ENCODE measurements at places on chromosomes 7 and 10.

- no peak for DNase-seq
Observed at GRCh38 chr10:95783741-95784140, 27.8 kb downstream of the ENTPD1 start.

DNA sequence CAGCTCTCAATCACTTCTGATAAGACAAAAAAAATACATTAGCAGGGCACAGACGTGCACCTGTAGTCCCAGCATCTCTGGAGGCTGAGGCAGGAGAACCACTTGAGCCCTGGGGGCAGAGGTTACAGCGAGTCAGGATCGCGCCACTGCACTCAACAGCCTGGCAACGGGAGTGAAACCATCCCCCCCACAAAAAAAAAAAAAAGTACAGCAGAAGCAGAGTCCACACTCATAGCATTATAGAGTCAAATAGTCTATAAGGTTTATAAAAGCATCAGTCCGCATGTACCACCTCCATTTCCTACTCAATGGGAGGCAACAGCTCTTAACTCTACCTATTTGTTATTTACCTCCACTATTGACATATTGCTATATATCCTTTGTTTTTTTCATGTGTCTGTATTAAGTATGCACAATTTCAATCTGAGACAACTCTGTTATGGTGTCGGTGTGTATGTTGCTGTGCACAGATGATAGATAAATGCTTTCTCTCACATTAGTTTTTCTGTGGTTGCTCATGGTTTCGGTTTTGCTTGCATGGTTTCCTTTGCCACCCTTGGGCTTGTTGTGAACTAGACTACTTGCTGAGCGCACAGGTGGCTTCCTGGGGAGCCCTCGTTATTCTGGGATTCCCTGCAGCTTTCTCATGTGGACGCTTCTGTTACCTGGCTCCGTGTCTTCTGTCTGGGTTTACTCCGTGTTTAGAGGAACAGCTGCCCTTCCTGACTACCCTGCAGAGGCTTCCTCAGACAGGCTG lies 40.4 kb downstream of the PROSER2 start:
- DNase-seq = no peak

- peak; percentile 11 for DNase-seq
Observed at GRCh38 chr10:132111871-132112341, 46.2 kb downstream of the JAKMIP3 start.

DNA sequence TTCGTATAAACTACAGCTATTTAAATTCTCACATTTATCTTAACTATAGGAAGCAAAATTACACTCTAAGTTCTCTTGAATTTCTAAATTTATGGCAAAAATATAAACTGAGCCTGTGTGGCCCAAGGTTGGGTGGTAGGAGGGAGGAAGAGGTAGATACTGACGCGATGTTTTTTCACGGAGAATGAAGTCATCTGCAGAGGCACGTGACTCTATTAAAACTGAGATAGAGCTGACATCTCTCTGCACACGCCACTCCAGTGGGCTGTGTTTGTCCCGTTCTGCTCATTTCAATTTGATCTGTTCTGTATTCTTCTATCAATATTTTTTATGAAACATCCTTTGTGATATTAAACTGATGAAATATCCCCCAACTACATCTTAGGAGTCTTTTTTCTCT lies 286.8 kb downstream of the DNAJB6 start:
- DNase-seq = no peak

DNA sequence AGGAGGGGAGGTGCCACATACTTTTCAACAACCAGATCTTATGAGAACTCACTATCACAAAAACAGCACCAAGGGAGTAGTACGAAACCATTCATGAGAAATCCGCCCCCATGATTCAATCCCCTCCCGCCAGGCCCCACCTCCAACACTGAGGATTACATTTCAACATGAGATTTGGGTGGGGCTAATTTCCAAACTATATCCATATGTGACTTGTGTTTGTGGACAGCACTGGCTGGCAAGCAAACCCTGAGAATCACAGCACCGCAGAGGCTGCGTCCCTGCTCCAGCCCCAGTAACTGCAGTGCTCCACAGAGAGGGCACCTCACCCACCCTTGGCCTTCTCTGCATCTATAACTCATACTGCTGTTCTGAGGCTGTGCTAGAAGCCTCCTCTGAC lies 211.2 kb upstream of the PODXL start:
- DNase-seq = no peak

GRCh38 chr7:109235316-109235715 lies 665.6 kb downstream of the DNAJB9 start:
- no peak for DNase-seq

GRCh38 chr10:90430186-90430585 lies 427.7 kb downstream of the HTR7 start:
- DNase-seq = no peak

DNA sequence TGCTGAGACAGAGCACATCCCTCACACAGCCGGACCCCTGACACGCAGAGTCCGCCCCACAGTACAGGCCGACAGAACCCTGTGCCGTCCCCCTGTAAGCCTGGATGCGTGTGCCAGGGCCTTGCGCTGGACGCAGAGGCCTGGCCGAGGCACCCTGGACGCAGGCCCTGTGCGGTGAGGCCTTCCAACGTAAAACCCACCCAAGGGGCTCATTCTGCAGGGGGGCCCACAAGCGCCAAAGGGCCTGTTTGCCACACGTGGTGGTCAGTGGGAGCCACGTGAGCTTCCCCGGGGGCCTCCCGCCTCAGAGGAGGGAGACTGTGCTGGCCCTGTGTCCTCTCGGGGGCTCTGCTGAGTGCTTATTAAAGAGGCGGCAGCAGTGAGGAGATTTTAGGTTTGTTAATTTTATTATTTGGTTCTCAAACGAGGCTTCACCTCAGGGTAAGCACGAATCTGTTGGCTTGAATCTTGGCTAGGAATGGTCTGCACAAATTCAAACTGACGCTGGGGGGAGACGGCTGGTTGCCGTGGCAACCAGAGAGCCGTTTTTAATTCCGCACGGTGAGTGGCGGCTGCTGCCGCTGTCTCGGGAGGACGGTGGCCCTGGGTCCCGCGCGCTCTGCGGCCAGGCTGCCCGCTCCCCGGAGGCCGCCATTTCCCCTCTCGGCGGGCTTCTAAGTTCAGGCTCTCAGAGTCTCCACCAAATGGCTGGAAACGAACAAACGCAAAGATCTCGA lies 4.9 kb upstream of the ADGRA1 start:
- DNase-seq = no peak

GRCh38 chr10:54983255-54983654 lies 182.2 kb upstream of the PCDH15 start:
- no peak for DNase-seq

DNA sequence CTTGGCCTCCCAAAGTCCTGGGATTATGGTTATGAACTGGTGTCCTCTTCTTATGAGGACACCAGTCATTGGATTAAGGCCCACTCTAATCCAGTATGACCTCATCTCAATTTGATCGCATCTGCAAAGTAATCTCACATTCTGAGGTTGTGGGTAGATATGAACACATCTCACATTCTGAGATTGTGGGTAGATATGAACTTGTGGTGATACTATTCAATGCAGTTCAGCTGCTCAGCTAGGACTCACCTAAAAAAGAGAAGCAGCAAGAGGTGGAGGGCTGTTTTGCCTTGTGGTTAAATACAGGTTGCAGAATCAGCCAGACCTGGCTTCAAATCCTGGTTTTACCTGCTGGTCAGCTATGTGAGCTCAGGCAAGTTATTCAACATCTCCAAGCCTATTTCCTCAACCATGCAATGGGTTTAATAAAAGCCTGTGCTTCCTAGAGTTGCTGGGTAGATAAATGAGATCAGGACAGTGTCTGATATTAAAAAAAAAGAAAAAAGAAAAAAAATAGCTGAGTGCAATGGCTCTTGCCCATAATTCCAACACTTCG lies 8.5 kb upstream of the BAG3 start:
- DNase-seq = no peak

DNA sequence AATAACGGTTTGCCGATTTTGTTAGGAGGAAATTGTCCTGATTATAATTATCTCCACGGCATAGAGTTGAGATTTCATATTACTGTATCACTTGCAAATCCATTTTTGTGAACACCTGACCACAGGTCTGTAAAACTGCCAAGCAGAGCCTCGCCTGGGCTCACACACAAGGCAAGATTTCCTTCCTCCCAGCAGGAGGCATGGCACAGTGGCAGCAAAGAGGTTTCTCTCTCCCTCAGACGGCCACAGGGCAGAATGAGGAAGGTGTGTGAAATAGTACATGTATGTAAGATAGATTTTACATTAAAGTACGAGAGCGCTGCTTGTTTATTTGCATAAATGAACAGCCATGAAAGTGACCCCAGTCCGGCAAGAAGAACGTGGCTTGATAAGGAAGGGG lies 130.1 kb downstream of the CELF2 start:
- no peak for DNase-seq

DNA sequence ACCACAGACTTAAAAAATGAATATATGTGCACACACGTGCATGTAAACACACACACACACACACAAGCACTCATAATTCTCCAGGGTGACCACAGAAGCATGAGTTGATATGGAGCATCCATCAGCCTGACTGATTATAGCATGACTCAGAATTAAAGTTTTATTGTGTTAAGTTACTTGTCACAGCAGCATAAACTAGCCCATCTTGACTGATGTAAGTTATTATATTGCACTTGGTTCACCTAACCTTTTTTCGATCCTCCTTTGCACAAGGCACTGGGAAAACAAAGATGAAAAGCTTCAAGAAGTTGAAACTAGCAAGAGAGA lies 18.8 kb upstream of the SLC35G1 start:
- DNase-seq = no peak

- DNase-seq = no peak
Observed at GRCh38 chr10:58734116-58734515, 221.4 kb downstream of the BICC1 start.

GRCh38 chr7:7882888-7883287 lies 85.7 kb upstream of the GLCCI1 start:
- DNase-seq = no peak

DNA sequence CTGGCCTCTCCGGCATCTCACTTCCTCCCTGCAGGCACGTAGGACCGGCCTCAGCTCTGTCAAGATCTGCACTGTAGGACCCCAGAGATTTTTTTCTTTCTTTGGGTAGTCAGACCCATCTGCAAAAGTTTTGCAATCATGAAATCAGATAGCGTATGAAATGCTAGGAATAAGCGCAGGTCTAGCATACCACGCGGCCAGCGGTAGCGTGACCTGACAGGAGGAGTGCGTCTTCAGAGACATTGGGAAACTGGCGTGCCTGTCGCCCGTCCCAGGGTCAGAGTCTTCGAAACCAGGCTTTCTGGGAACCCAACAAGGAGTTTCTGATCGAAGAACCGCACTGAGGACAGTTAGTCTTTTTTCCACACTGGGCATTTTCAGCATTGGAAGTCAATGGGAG lies 100.9 kb upstream of the SH2B2 start:
- DNase-seq = no peak

GRCh38 chr10:15704581-15704968 lies 15.1 kb downstream of the ITGA8 start:
- DNase-seq = no peak

DNA sequence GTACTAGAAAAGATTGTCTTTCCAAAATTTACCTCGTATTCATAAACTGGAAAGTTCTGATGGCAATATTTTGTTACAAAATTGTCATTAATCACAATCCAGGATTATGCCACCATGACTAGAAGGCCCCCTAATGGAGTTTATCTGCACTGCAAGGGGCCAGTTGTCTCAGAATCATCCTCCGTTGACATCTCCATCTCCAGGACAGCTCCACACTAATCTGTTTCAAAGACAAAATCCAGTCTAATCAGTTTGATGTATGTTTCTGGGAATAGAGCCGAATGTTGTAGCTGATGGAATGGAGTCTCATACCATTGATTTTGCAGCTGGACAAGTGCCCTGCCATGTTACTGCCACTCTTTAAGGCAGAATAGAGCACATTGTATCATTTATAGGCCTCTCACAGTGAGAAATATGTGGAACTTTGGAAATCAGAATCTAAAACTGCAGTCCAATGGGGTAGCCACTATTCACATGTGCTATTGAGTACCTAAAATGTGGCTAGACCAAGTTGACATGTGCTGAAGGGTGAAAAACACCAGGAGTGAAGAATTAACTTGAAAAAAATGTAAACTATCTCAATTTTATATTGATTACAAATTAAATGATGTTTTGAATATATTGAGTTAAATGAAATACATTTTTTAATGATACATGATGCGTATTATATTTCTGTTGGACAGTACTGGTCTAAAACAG lies 38.3 kb upstream of the TOMM7 start:
- no peak for DNase-seq

- no peak for DNase-seq
Observed at GRCh38 chr10:79336739-79337138, 10.5 kb upstream of the PPIF start.

- peak; percentile 33 for DNase-seq
Observed at GRCh38 chr7:39609113-39609934, 14.0 kb upstream of the RALA start.

Data from left ventricle myocardium inferior (tissue), 1 donor.